ENCODE measurements at places on chromosomes 16 and 17.

DNA sequence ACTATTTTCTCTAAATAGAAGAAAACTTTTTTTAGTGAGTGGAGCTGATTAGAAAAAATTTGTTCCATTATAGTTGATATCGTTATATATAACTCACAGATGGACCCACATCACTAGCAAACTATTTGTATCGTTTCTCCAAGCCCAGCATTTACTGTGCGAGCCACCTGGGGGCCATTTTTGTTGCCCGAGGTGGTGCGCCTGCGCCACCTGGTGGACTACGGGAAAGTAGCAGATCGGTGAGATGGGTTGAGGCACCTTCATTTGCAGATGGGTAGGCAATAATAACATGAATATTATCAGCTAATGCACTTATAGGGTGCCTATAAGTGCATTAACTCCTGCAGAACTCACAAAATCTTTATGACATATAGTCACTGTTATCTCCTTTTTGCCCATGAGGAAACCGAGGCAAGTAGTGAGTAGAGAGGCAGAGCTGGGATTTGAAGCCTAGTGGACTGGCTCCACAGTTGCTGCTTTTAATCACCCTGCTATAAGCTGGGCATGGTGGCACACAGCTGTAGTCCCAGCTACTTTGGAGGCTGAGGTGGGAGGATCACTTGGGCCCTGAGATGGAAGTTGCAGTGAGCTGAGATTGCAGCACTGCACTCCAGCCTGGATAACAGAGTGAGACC lies 23.2 kb upstream of the NTN1 start:
- DNase-seq: no peak

- no peak for DNase-seq
These were observed 44.7 kb downstream of the FZD2 start for GRCh38 chr17:44601973-44602372.

DNA sequence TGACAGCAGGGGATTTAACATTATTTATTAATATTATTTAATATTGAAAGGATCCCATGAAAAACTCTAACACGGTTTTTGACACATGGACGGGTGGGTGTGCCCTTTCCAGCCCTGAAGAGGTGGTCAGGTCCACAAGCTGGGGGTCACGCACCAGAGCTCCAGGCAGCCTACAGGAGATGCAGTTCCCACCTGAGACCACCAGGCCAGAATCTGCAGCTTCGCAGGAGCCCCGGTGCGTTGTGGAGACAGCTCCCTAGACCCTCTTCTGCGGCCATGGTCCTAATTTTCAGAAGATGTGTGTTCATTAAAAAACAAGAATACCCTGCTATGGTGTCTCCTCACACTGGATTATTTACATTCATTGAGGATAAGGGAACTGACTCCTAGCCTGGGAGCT lies 331.1 kb downstream of the C16orf95 start:
- DNase-seq: no peak

GRCh38 chr17:42779936-42780850 lies at the start of gene WNK4:
Gene WNK4, plus strand, starts transcription at chr17:42780610. Its CDS starts 89 bp downstream, at chr17:42780699.
- no peak for DNase-seq

GRCh38 chr17:41777157-41777573 lies 9.3 kb downstream of the JUP start:
- peak; percentile 67 for DNase-seq

GRCh38 chr17:79051306-79051705 lies 23.3 kb upstream of the ENGASE start:
- DNase-seq: no peak

DNA sequence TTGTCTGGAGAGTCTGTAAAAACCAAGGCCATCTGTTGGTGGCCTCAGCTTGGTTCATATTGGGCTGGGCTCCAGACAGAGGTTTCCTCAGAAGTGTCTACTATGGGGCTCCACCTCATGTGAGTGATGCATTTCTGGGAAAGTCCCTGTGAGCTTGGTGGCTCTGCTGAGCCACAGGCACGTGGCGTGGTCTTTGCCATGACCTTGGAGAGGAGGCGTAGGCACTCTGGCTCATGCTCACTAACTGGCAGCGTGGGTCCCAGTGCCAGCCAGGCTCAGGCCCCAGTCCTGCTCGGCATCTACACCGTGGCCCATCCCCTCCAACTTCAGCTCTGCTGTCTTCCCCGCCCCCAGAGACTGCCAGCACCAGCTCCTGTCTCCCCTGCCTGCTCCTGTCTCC lies 10.7 kb upstream of the SMTNL2 start:
- DNase-seq: no peak

DNA sequence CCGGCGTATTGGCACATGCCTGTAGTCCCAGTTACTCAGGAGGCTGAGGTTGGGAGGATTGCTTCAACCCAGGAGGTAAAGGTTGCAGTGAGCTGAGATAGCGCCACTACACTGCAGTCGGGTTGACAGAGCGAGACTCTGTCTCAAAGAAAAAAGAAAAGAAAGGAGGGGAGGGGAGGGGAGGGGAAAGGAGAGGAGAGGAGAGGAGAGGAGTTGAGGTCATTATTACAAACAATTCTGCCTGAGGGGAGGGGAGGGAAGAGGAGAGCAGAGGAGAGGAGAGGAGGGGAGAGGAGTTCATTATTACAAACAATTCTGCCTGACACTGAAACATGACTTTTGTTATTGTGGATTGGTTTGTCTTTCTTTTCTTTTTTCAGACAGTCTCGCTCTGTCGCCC lies 19.8 kb upstream of the ABCA5 start:
- DNase-seq: no peak

GRCh38 chr17:75262112-75262606 lies 480 bp downstream of the MRPS7 start:
- no peak for DNase-seq

DNA sequence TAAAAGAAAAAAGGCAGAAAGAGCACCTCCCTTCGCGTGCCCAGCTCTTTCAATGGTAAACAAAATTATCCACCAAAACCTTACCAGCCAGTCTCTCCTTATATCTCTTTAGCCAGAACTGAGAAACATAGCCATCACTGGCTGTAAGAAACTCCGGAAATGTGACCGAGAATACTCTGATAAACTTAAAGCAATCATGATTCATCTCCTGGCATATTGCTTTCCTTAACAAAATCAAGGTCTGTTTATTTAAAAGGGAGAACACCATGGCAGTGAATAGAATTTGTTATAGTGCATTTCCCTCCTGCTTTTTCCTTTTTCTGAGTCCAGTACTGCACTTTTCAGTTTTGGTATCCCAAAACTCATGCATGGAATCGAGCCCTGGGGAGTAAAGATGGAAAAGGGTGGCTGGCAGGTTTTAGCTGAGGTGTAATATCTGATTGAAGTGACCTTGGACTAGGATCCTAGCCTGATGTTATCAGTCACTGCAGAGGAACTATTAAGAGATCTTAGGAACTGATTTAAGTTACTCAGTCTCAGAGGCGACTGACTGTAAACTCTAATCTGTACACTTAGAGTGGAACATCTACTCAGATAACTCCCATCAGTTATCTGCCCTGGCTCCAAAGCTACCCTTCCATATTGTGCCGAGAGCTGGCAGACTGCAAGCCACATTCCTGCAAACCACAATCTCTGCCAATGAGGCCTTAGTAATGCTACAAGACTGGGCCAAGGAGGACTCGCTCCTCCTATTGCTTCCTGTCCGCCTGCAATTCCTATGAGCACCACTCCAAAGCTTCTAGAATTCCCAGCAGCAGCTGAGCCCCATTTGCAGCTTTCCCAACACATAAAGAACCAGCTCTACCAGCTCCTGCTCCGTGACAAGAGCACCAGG lies 7.4 kb upstream of the COX10 start:
- DNase-seq: no peak

GRCh38 chr16:57444711-57445110 lies 2.5 kb downstream of the CIAPIN1 start:
- DNase-seq: no peak

GRCh38 chr17:65664266-65664665 lies 102.8 kb upstream of the AXIN2 start:
- DNase-seq: no peak

- DNase-seq: no peak
These were observed 110.3 kb downstream of the BANP start for GRCh38 chr16:88061346-88062110.

DNA sequence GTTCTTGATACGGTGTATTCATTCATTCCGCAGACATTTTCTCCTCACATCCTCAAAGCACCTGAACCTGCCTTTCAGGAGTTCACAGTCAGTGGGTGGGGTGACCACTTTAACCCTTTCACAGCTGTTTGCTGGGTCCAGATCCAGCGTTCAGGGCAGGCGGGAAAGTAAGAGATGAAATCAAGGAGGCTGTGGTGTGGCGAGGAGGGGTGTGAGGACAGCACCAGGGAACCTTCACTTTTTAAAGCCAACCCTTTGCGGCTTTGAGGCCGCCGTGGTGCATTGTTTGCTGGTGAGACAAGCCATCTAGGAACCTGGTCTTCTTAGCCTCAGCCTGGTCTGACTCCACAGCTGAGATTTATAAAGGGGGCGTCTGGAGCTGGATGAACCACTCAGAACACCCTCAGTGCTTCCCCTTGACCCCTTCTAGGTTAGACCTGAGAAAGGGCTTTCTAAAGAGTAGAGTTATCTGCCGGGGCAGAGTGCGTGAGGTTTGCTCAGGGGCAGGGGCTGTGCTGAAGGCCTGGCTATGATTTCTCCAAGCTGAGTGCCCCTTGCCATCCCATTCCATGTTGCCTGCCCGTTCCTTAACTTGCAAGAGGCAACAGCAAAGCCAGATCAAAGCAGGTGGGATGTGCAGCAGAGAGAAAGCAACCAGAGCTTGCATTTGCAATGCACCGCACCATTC lies 933 bp downstream of the CCR7 start:
- DNase-seq: no peak

DNA sequence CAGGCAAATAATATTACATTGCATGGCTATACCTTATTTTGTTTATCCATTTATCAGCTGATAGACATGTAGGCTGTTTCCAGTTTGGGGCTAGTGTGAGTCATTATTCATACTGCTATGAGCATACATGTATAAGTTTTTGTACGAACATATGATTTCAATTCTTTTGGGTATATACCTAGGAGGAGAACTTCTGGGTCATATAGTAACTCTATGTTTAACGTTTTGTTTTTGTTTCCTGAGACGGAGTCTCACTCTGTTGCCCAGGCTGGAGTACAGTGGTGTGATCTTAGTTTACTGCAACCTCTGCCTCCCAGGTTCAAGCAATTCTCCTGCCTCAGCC lies 2.4 kb upstream of the ITGAL start:
- no peak for DNase-seq

- DNase-seq: no peak
These were observed 10.9 kb upstream of the KRT222 start for GRCh38 chr17:40675905-40676304.

DNA sequence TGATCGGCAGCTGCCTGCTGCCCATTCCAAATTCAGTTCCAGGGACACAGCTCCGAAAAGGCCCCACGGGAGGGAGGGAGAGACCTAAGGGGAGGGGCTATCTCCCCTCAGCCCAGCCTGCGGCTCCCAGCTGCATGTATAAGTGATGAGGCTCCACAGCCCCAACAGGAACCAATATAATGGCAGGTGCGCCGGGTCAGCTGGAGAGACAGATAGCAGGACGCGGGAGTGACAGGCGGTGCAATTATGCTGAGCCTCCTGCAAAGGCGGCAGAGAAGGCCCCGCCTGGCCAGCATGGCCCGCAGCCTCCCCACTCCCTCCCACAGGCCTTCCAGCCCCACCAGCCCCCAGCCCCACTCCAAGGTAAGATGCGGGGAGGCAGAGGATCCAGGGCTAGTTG lies 8.1 kb upstream of the C1QL1 start:
- DNase-seq: no peak

DNA sequence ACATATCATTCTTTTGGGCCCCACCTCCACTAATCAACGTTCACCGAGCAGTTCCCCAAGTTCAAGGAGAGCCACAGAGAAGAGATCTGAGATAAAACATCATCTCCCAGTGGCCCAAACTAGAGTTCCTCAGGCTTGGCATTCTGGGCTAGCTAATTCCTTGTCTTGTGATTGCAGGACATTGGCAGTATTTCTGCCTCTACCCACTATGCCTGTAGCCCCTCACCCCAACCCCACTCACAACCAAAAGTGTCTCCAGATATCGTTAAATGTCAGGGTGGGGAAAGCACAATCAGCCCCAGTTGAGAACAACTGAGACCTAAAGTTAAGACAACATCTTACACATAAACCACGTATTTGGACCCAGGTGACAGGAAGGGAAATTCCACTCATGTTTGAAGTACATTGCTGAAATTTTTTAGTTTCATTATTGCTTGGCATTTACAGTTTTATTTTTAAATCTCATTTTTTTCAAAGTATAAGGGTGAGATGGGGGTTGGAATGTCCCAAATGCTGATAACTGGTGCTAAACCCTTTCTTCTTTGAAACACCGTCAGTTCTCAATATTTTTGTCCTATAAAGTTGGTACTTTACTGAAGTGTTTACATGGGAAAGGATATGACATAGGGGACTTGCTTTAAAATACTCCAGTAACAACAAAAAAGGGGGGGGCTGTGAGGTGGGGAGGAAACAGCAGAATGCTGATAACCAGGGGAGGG lies 13.6 kb downstream of the ZC3H7A start:
- no peak for DNase-seq

- peak; percentile 77 for DNase-seq
These were observed 18.0 kb downstream of the CCR7 start for GRCh38 chr17:40547079-40547784.

DNA sequence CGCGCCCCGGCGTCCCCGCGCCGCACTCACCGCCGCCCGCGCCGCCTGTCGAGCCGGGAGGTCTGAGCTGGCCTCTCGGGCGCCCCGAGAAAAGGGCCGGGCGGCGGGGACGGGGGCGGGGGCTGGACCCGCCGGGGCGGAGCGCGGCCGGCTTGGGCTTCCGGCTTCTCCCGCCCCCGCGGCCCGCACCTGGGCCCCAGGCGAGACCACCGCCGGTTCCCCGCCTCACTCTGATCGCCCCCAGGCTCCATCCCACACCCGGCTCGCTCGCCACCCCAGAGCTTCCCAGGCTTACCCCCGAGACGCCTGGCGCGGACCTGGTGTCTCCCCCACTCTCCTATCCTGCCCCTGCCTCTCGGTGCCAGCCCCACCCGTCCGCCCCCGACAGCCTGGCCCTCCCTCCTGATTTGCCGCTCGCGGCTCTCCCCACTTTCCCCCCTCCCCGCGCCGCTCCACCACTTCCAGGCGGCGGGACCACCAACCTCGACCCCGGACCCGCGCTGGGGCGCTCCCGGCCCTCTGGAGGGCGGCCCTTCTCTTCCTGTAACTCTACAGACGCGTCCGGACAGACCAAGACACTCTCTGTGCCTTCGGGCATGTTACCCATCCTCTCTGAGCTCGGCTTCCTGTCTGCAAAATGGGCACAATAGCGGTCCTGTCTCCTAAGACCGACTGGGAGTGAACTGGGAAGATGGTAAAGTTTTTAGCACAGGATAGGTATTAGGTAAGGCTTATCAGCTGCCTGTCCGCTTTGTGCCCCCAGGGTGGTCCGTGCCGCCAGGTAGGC lies at the start of gene LITAF:
TSS of gene LITAF (minus strand) at position 64 of the 787 bp plus-strand sequence. CDS start 30,189 bp downstream, outside the sequence.
- peak; percentile 31 for DNase-seq

- DNase-seq: no peak
These were observed 6.7 kb downstream of the PERCC1 start for GRCh38 chr16:1437606-1438005.

- DNase-seq: no peak
These were observed 27.8 kb downstream of the CCL4 start for GRCh38 chr17:36131421-36131820.

DNA sequence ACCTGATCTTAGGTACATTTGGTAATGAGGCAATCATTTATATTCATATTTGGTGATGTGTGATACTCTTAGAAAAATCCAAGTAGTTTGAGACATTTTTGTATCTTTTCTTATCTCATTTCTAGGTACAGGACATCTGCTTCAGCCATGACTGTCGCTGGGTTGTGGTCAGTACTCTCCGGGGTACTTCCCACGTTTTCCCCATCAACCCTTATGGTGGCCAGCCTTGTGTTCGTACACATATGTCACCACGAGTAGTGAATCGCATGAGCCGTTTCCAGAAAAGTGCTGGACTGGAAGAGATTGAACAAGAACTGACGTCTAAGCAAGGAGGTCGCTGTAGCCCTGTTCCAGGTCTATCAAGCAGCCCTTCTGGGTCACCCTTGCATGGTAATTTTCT lies 312.2 kb downstream of the BCAS3 start:
- no peak for DNase-seq

All from NCI-H1092 (cell line).